ENCODE measurements at places on chromosomes 3 and 15.

GRCh38 chr15:74403991-74404563 lies 29.7 kb downstream of the SEMA7A start:
- DNase-seq = no peak

DNA sequence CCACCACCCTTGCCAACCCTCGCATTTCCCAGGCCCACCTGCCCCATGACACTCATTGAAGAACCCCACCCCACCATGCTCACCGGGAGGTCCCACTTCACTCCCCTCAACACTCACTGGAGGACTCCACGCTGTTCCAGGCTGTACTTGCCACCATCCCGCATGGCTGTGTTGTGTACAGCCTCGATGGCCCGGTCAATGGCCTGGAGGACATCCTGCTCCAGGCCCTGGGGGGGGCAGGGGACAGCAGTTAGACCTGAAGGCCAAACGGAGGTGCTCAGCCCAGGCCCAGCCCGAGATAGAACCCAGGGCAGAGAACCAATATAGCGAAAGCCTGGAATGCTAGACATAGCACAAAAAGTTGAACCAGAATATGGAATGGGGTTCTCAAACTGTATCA lies 2.9 kb downstream of the NCKIPSD start:
- DNase-seq = no peak

GRCh38 chr3:25854635-25855034 lies 64.7 kb downstream of the OXSM start:
- no peak for DNase-seq

DNA sequence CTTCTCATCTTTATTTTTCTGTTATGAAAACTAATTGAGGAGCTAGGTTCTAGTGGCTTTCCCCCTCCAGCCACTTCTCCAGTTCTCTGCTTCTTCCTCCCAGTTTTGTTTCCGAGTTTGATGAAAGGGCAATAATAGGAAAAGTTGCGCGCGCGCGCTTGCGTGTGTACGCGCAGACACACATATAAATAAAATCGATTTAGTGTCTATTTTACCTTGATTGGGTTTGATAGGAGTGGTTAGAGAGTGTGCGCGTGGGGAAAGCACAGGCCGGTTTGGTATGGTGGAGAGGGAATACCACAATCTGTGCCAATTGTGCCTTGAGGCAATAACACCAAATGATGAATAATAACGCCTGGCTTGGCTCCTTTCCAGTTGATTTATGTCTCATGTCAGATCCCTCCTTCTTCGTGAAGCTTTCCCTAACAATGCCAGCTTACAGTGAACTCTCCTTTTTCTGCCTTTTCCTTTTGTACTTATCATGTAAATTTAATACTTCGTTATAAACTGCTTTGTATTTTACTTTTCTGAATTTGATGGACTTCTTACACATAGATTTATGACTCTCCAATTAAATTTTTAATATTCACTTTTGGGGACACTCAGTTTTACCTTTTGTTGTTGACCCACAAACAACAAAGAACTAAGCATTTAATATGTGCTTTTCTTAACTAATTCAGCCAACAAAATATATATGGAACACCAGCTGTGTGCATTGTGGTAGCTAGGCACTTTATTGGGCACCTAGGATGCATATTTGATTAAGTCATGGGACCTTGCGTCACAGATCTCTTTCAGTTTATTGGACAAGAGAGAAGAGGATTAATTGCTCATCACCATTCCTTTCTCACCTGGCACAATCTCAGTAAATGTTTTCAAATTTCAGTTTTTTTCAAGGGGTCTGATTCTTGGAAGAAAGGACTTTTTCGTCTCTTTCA lies 1.7 kb downstream of the TIPARP start:
- DNase-seq = peak; percentile 69

- DNase-seq = no peak
Measured at GRCh38 chr3:105622169-105622568, 246.6 kb downstream of the CBLB start.
